ENCODE measurements at places on chromosomes 4 and X. TPM values are rescaled to one million over a fixed set of nuclear protein-coding genes. Genes with fewer than 3 reads are reported as not detected.

The PDCL2 gene
- total RNA-seq, result not detected

The PRKG2 gene
- total RNA-seq, result 0.39 TPM

The ETDA gene
- not detected for total RNA-seq

The GC gene
- not detected for total RNA-seq

The LYAR gene
- total RNA-seq, result 2.4 TPM

The EREG gene
- total RNA-seq, result 5.3 TPM

The RBMXL3 gene
- not detected for total RNA-seq

The CYLC1 gene
- total RNA-seq, result not detected

The XK gene
- total RNA-seq, result 0.39 TPM

All from placental epithelial cell (primary cell).